Neural crest cell (in vitro differentiated cells): ENCODE measurements at places on chromosomes 7 and 10. TPM values are rescaled to one million over a fixed set of nuclear protein-coding genes. Genes with fewer than 3 reads are reported as not detected.

DNA sequence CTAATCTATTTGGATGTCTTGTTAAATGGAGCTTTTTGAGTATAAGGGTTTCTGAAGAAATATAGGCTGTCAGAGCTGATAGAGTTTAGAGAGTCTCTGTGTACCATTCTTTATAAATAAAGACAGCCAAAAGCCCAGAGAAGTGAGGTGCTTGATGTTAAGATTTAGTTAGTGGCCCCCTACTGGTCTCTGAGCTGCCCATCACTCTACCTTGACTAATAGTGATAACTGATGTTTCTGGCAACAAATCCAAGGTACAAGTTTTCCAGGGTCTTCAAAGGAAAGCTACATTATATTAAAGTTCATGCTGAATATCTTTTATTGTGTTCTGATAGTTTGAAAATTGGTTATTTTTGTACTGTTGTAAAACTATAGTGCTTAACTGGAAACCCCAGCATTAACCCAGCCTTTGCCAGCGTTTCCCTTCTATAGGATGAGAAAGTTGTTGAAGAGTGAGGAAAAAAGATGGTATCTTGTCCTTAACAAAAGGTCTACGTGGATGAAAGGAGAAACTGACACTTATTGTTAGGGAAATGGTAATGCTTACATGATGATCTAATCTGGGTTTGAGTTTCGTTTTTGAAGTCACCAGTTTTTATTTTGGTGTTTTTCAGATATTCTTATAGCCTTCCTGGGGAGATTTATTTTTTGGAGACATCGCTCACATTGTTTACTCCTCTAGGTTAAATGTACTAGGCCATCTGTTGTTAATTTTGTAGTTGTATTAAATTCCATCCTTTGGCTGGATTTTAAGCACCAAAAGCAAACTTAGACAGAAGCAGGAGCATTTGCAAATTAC is 79.0 kb downstream of the AUTS2 start:
- DNase-seq: no peak

GRCh38 chr7:2245883-2246675 is 4.1 kb downstream of the NUDT1 start:
- DNase-seq: no peak

- DNase-seq: no peak
Measured at GRCh38 chr7:26560526-26561256, 269.0 kb downstream of the SNX10 start.

- DNase-seq: no peak
Measured at GRCh38 chr10:33459602-33460001, 125.1 kb upstream of the NRP1 start.

- no peak for DNase-seq
Measured at GRCh38 chr7:43653466-43653865, 70.6 kb downstream of the STK17A start.

- DNase-seq: no peak
Measured at GRCh38 chr10:132650611-132651250, 113.1 kb downstream of the INPP5A start.

DNA sequence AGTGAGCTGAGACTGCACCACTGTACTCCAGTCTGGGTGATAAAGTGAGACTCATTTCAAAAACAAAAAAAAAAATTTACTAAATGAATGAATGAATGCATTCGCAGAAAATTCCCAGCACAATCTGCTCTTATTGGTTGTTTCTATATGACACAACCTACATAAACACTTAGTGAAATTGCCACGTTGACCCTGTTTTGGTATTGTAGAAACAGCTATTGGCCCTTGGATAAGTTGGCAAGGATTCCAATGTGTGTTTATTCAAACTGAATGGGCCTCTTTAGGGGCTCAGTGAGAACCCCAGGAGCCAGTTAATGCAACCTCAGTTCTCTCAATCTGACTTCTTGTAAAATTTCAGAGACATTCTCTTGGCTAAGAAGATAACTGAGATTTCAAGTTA is 66.0 kb downstream of the HHEX start:
- no peak for DNase-seq

The NEURL1 gene
- total RNA-seq: 1.8 and 2.7 TPM in 2 replicates

The TRPV5 gene
- total RNA-seq: 0.07 TPM in 1 of 2 replicates, not detected in the other

DNA sequence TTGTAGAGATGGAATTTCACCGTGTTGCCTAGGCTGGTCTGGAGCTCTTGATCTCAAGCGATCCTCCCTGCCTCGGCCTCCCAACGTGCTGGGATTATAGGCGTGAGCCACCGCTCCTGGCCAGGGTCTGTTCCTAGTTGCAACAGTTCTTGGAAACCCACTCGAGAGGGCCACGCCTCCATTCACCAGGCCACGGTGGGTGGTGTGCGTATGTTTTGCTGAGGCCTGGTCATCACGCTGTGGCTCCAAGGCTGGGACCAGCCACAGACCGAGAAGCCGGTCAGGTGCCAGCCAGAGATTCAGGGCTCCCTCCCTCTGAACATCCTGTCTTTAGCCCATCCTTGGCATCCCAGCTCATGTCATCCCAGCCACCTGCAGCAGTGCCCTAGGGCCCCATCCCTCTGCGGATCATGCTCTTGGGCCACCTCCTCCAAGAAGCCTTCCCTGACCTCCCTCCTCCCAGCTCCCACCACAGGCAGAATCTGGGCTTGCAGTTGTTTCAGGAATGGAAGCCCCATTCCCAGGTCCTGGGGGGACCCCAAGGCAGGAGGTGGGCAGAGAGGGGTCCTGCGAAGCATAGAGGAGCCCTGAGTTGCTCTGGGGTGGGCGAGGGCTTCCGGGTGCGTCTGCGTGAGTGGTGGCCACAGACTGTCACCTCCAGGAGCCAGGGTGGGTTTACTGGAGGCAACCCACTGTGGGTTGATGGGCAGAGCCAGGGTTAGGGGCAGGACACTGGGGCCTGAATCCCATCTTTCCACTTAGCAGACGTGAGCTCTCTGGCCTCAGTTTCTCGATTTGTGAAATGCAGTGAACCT is 5.2 kb downstream of the LAT2 start:
- no peak for DNase-seq

DNA sequence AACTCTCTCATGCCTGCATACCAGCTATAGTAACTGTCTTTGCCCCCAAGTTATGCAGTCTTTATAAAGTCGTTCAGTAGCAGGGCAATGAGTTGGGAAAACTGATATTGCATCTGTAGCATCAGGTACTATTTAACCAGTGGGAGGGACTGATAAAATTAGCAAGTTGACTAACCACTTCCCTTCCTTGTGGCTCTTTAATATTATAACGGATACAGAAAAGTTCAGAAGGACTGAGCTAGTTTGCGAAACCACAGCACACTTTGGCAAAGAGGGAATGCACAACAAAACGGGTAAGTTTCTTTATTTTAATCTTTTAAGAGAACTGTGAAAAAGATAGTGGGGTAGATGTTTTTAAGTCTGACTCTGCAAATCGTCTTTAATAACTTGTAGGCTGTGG is 205.3 kb upstream of the HDAC9 start:
- no peak for DNase-seq

The SLC35G1 gene
- total RNA-seq: 10.7 and 11.9 TPM in 2 replicates

DNA sequence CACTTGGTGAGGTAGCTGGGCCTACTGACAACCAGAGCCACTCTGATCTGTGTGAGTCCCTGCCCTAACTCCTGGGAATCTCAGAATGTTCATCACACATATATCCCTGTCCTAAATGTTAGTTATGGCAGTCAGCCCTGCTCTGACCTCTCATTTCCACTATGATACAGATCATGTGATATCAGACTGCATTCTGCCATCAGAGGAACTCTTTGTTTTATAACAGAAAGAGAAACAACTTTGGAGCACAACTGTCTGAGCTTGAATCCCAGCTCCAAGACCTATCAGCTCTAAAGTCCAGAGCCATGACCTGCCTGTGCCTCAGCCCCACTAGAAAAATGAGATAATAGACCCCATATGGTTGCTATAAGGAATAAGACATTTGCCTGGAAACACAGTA is 54.6 kb upstream of the ABCB4 start:
- no peak for DNase-seq

DNA sequence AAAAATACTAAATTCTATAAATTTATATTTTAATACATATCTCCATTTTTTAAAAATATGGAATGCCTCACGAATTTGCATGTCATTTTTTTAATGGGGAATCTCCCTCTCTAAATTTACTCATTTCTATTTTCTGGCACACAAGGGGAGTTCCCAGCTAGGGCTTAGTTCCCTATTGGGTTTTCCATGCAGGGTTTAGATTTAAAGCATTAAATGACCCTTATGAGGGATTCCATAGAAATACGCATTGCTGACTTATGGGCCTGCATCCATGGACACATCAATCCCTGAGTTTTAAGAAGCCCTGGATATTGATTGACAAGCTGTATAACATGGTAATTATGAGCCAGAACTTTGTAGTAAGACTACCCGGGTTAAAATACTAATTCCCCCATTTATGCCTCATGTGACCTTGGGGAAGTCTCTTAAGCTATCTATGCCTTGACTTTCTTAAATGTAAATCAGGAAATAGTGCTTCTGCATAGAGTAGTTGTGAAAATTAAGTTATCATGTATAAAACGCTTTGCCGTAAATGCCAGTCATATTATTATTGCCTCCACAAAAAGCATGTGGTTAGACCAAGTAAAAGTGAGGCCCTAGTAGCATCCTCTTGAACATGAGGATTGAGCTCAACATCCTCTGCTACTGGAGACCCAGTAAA is 78.8 kb upstream of the ANKRD1 start:
- DNase-seq: no peak

- peak; percentile 41 for DNase-seq
Measured at GRCh38 chr7:26397796-26398426, 106.2 kb downstream of the SNX10 start.

The SYT15 gene
- total RNA-seq: 1.4 and 1.6 TPM in 2 replicates

The TSPAN33 gene
- total RNA-seq: 15.9 and 16.7 TPM in 2 replicates

GRCh38 chr10:86905429-86905828 is 52.0 kb downstream of the MMRN2 start:
- no peak for DNase-seq

DNA sequence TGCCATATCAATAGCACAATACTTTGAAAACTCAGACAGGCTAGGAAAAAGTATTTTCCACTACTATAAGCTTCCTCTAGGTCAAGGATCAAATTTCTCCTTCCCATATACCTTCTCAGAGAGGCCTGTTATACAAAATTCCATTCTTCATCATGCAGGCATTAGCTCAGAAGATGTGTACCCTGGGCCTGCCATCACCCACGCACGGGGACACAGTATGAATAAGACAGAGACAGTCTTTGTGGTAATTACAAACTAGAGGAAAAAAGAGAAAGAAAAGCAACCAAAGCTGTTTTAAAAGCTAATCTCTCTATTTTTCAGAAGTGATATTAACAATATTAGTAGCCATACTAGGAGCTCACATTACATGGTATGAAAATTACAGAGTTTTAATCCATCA is 236.8 kb upstream of the AOAH start:
- DNase-seq: no peak

DNA sequence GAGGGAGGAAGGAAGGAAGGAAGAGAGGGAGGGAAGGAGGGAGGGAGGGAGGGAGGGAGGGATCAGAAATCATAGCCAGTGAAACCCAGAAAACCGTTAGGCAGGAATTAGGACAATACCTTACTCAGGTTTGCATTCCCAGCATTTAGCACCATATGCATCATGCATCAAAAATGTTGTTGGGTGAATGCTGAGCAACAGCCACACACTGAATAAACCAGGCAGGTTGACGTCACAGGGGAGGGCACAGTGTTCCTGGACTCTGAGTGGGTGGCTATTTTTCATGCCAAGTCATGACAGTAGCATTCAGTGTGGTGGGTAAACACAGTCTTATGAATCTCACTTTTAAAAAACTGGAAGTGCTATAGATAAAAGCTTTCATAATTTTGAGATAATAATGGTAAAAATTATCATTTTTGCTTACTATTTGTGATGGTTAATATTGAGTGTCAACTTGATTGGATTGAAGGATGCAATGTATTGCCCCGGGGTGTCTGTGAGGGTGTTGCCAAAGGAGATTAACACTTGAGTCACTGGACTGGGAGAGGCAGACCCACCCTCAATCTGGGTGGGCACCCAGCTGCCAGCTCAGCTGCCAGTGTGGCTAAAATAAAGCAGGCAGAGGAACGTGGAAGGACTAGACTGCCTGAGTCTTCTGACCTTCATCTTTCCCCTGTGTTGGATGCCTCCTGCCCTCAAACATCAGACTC is 199.1 kb upstream of the PRKCQ start:
- no peak for DNase-seq
